PC-9 (cell line): ENCODE measurements at places on chromosomes 16 and 17.

DNA sequence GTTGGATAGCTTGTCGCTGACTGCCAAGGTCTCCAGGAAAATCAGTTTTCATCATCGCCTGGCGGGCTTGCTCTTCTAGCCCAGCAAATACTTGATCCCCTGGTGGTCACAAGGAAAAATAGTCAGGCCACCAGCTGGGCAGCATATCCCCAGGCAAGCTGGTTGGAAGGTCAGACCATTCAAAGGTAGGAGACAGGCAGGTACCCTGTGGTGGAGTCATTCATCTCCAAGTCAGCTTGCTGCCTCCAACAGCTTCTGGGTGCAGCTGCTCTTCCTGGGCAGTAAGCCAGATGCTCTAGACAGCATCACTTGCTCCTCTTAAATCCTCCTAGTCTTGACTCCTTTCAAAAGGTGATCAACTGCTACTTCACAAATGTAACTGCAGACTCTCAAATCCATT, 16.0 kb downstream of the ZNF821 start:
- DNase-seq = no peak

GRCh38 chr17:71970312-71970711, 150.5 kb upstream of the SOX9 start:
- DNase-seq = peak; percentile 89

DNA sequence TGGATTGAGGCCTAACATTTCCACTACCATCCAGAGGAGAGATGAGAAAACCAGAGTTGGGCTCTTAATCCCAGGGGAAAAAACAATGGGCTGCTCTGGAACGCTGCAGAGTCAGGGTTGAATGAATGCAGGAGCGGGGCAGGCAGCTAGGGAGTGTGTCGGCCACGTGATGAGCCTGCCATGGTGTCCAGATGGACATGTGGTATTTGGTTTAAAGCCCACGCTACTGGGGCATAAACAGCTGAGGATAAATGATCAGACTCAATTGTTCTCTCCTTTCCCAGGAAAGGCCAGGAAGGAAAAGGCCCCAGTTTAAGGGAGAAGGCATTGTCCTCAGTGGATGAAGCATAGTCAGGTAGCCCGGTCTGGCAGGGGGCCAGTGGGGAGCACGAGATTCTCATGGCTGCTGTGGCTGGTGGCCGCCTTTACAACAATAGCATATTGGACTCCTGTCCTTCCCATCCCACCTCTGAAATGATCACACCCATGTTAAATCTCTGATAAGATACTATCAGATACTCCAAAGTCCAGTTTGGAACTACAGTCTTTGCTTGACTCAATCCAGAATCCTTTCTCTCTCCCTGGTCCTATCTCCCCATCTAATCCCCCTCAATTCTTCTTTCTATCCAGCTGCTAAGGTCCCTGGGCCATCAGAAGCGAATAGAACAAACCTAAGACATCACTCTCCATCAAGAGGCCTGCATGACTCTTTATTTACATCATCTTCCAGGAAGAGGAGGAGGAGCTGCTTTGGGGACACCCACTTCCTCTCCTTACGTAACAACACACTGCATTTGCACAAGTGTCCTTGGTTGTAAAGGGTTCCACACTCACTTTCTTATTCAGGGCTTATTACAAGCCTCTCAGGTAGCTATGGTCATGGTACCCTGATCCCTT, 20.4 kb downstream of the CA4 start:
- no peak for DNase-seq

DNA sequence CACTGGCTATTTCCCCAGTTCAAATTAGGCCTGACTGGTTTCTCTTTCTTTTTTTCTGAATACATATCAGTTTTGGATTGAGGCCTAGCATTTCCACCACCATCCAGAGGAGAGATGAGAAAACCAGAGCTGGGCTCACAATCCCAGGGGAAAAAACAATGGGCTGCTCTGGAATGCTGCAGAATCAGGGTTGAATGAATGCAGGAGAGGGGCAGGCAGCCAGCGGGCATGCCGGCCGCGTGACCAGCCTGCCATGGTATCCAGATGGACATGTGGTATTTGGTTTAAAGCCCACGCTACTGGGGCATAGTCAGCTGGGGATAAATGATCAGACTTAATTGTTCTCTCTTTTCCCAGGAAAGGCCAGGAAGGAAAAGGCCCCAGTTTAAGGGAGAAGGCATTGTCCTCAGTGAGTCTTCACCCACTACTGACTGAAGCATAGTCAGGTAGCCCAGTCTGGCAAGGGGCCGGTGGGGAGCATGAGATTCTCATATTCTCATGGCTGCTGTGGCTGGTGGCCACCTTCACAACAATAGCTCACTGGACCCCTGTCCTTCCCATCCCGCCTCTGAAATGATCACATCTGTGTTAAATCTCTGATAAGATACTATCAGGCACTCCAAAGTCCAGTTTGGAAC, 38.7 kb upstream of the RHOT1 start:
- DNase-seq = no peak

- DNase-seq = no peak
Observed at GRCh38 chr17:42653179-42654124, 5.6 kb upstream of the TUBG2 start.

DNA sequence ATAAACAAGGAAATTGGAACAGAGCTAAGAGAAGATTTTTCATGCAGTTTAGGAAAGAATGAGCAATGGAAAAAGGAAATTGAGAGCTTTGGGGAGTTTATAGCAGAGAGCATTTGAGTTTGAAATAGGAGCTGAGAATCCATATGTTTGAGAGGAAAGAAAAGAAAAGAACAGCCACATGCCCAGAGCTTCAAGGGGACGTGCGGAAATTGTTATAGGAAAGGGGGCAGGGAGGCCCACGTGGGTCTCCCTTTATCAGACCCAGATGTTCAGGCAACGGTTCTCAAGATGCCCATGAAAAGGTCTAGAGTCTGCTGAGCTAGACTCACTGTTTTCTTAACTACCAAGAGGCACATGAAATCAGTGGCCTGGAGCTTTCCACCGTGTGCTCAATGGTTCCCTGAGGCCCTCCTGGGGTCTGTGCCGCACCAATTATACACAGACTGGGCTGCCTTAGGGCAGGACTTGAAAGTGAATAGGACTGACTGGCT, 31.2 kb downstream of the CHD9 start:
- no peak for DNase-seq

GRCh38 chr17:39236450-39236927, 10.7 kb upstream of the STAC2 start:
- no peak for DNase-seq

DNA sequence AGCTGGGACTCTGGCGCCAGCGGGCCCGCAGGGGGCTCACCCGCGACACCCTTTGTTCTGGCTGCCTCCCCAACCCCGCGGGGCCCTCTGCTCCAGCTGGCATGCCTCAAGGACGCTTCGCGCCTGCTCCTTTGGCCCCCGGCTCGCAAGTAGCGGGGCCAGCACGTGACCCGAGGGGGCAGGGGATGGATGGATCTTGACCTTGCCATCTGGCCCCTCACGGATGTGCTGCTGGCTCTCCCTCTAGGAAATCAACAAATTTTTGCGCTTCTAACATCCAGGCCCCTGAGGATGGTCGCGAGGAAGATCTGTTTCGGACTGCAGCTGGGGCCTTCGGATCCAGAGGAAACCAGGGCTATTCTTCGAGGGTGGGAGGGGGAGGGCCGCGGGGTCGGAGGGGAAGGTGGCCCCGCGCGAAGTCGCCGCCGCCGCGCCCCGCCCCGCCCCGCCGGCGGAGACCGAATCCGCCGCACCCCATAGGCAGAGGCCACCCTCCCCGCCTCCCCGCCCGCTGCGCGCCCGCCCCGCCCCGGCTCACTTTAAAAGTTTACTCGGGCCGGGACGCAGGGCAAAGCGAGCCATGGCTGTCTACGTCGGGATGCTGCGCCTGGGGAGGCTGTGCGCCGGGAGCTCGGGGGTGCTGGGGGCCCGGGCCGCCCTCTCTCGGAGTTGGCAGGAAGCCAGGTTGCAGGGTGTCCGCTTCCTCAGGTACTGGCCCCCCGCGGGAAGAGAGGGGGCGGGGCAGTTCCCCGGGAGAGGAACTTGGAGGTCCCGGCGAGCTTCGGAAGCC, at the start of gene ACSF2:
TSS of gene ACSF2 (plus strand) at position 537 of the 790 bp plus-strand sequence. CDS start at position 581, 44 bp downstream.
- peak; percentile 72 for DNase-seq

- DNase-seq = no peak
Observed at GRCh38 chr16:85861095-85861825, 37.7 kb upstream of the IRF8 start.

DNA sequence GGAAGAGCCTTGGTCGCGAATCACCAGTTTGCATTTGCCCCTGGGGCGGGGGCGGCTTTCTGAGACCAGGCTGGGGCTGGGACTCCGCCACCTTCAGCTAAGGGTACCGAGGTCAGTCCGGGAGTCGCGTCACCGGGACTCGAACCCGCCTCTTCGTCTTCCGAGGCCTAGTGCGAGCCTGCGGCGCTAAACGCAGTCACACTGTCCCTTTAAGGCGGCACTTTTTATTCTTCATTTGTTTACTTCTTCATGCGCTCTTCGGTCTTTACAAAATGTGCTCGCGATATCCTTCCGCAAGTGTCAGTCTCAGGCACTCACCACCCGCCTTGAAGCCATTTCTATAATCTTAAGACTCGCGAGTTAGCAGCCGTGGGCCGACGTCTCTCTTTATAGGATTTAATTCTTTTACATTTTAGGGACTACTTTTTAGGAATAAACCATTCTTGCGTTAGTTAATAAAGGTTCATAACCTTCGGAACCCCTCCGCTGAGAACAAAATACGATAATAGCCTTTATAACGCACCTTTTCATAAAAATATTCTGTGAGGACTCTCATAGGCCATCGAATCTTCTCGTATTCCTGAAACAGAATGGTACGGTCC, 593 bp upstream of the HEXIM1 start:
- peak; percentile 71 for DNase-seq

DNA sequence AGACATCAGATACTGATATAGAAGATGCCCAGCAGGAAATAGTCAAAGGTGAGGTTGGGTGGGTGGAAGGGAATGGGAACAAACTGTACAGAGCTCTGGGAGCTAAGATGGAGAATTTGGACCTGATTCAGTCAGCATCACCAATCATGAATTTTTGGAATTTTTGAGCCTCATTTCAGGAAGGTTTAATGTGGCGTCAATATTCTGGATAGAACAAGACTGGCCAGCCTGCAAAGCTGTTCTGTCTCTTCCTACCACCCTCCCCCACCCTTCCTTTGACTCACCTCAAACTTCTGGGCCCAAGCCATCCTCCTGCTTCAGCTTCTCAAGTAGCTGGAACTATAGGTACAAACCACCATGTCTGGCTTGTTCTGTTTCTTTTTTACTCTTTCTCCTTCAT, 32.6 kb downstream of the CTCF start:
- DNase-seq = no peak

- DNase-seq = no peak
Observed at GRCh38 chr16:1787322-1788094, 4.7 kb downstream of the NUBP2 start.

- peak; percentile 84 for DNase-seq
Observed at GRCh38 chr17:47719411-47720152, 13.5 kb upstream of the TBX21 start.

- DNase-seq = peak; percentile 35
Observed at GRCh38 chr16:1950047-1950446, 4.4 kb downstream of the RPL3L start.

- DNase-seq = no peak
Observed at GRCh38 chr17:14712611-14713021, 411.7 kb downstream of the HS3ST3B1 start.

DNA sequence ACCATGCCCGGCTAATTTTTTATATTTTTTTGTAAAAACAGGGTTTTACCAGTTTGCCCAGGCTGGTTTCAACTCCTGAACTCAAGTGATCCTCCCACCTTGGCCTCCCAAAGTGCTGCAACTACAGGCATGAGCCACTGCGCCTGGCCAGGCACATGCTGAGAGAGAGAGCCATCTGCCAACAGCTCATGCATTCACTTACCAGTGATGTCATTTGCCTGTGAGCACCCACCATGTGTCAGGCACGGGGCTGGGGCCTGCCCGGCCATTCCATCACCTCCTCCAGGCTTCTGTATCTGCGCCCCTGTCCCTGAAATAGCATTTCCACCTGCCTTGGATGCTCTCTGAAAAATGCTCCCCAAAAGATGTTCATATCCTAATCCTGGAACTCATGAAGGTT, 43.6 kb upstream of the PEMT start:
- DNase-seq = no peak

DNA sequence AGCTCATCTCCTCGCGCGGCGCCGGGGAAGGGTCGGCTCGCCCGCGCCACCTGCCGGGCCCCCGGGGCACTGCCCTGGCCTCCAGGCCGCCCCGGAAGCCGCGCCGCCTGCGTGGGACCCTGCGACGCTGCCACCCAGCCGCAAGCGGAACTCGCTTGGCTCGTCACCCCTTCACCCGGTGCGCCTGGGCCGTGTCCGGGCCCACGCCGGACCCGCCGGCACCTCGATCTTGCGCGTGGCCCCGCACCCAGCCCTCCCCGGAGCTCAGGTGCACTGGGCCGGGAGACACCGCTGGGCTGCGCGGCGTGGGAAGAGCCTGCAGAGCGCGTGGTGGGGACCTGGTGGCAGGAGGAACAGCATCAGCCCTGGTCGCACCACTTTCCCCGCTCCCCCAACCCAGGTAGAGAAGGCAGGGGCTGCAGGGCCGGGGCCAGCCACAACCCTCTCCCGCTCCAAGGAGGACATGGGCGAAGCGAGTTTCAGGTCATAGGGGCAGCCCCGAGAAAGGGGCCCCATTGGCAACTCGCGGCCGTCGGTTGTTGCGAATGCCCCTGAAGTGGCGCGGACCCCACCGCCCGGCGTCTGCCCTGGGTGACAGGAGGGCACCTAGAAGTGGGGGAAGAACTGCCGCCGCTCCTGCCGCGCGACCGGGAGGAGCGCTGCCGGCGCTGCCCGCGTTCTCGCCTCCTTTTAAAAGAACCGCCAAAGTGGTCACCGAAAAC, 363 bp upstream of the MIF4GD start:
- DNase-seq = peak; percentile 83

DNA sequence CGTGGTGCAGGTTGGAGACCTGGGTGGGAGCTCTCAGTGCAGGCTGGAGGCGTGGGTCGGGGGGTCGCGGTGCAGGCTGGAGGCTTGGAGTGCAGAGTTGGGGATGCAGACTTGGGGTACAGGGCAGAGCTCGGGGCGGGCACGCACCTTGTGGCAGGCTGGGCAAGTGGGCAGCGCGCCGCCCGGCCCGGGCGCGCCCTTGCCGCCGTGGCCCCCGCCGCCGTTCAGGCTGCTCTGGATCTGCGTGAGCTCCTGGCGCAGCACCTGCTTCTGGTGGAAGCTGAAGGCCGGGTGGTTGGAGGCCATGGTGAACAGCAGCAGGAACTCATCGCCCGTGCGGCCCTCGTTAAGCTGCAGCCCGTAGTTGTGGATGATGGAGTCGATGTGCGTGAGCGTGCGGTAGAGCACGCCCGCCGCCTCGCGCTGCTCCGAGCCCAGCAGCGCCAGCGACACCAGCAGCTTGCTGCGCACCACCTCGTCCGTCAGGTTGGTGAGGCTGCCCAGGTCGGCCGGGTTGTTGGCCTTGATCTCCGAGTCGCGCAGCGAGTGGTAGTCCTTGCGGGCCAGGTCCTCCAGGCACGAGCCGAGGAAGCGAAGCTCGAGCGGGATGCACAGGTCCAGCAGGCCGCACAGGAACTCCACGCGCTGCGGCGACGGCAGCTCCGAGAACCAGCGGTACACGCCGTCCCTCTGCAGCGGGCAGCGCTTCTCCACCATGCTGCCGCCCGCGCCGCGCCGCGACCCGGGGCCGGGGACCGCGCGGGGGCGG, 1.1 kb downstream of the ZCCHC14 start:
- no peak for DNase-seq
